Activated naive CD4-positive, alpha-beta T cell treated with anti-CD3 and anti-CD28 coated beads, Interleukin-2, amount 10 ng/mL, durations not matched to agents 5 hours and 36 hours (primary cell): ENCODE measurements at places on chromosomes 5 and 9. TPM values are rescaled to one million over a fixed set of nuclear protein-coding genes. Genes with fewer than 3 reads are reported as not detected.

Gene TDRD7
- 9.4 TPM for total RNA-seq

Gene PCDHB14
- total RNA-seq, result not detected

Gene SAPCD2
- 25.2 TPM for total RNA-seq

Gene ARHGEF28
- not detected for total RNA-seq

Gene MSX2
- not detected for total RNA-seq

Gene MEF2C
- 0.41 TPM for total RNA-seq

Gene GFI1B
- not detected for total RNA-seq

Gene TCF7
- 310 TPM for total RNA-seq

Gene MEIKIN
- total RNA-seq, result 1.2 TPM
